ENCODE measurements at places on chromosomes 12 and 14.

DNA sequence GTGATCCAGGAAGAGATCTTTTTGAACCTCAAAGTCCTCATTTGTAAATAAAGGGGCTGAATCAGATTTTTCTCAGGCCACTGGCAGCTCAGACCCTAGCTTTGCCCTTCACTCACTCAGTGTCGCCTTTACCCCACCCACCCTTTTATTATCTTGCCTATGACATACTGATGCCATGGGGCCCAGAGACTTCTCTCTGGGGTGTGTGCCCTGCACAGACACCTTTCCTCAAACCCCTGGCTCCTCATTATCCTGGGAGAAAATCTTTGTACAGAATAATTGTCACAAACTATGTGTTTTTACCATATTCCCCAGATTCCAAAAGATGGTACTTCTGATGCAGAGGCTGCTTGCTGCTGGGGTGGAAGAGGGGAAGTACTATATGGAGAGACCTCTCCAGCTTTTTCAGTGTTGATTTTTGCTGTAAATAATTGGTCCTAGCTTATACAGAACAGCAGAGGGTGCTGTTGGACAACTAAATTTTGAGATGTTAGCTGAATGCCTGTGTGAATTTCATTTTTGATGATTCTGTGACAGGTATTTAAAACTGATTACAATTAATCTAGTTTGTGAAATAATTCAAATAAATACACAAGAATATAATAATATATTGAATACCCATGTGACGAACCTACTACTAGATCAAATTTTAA is 53.9 kb upstream of the DCD start:
- DNase-seq: no peak

DNA sequence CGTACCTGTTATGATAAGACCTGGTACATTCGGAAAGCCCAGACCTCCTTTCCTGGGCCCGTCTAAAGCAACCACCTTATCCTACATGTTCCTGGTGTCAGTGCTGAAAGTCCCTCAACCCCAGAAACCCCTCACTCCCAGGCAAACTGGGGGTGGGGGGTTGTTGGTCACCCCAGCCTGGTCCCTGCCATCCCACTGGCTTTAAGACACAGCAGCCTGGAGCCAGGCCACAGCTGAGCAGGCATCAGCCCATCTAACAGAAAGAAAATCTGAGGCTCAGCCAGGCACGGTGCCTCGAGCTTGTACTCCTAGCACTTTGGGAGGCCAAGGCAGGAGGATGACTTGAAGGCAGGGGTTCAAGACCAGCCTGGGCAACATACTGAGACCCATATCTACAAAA is 4.5 kb downstream of the SELPLG start:
- no peak for DNase-seq

DNA sequence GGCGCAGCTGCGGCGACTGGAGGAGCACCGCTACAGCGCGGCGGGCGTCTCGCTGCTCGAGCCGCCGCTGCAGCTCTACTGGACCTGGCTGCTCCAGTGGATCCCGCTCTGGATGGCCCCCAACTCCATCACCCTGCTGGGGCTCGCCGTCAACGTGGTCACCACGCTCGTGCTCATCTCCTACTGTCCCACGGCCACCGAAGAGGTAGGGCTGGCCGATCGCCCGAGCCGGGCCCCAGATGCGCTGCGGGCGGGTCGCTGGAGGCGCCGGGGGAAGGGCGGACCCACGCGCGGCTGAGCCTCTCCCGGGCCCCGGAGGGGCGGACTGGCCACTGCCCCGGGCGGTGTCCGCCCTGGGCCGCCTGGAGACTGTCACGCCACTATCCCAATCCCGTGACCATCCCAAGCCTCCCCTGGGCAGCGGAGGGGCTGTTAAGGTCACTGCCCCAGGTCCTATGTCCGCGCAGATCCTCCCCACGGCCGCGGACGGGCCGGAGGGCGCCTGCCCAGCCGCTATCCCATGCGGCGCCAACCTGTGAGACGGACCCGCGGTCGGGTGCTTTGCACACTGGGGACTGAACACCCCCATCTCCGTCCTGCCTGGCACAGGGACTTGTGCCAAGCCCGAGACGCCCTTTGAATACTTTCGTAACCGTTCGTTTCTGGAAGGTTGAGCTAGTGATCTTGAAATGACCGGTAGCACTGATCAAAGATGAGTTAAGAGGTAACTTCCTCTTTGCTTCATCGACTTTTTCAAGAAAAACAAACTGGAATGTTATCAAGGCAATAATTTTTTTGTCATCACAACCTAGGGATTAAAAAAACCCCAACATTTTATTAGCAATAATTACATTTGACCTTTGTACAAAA is 725 bp downstream of the CHPT1 start:
- DNase-seq: peak; percentile 59

- peak; percentile 37 for DNase-seq
These were observed 1.1 kb upstream of the LRP1 start for GRCh38 chr12:57127101-57127725.

GRCh38 chr14:50736932-50737419 is 68.9 kb upstream of the SAV1 start:
- DNase-seq: no peak

- peak; percentile 78 for DNase-seq
These were observed 551 bp downstream of the METTL1 start for GRCh38 chr12:57771236-57771872.

DNA sequence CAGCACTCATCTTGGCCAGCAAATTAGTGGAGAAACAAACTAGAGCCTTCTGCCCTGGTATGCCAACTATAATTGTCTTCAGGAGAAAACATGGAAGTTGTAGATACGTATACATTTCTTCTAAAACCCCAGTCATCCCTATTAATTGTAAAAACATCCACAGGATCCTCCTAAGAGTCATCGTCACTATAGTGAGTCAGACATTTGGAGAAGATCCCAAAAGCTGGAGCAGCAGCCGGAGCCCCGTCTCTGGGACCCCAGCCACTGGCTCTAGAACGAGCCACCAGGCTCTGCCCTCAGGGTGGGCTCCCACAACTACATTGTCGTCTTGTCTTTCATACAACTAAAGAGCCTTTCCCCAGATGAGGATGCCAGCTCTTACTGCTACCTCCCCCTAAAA is 15.5 kb downstream of the PRKAB1 start:
- DNase-seq: no peak

GRCh38 chr12:50174971-50175715 is 8.0 kb upstream of the CERS5 start:
- DNase-seq: no peak

GRCh38 chr14:65483647-65484046 is 71.1 kb downstream of the FUT8 start:
- DNase-seq: no peak

- DNase-seq: no peak
These were observed 228.2 kb upstream of the PPFIA2 start for GRCh38 chr12:81987371-81987770.

DNA sequence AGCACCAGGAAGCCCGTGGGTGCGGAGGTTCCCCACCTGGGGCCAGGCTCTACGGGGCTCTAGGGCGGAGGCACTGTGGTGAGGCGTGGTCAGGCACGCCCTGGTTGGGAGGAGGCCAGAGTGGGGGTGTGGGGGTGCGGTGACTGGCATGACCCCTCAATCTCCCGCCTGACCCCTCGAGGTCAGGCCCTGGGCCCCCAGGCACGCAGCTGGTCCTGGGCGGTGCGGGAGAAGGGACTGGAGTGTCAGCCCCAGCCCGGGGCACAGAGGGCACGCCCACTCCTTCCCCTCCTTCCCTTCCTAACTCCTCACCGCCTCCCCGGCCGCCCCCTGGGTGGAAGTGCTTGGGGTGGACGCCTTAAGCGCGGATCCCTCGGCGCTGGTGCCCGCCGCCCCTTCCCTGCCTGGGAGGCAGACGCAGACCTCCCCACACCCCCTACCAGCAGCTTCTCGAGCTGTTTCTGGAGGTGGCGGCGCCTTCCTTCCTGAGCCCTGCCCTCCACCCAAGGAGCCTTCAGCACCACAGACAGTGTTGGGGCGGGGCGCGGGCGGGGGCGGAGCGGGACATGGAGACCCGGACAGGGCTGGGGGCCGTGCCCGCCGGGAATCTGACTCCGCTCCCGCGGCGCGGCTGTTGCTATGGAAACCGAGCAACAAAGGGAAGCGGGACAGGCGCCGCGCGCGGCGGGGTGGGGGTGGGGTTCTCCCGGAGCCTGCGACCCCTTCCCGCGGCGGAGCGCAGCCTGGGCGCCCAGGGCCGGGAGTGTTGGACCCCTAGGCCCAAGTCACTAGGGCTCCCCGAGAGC is 741 bp upstream of the CRIP2 start:
- no peak for DNase-seq

DNA sequence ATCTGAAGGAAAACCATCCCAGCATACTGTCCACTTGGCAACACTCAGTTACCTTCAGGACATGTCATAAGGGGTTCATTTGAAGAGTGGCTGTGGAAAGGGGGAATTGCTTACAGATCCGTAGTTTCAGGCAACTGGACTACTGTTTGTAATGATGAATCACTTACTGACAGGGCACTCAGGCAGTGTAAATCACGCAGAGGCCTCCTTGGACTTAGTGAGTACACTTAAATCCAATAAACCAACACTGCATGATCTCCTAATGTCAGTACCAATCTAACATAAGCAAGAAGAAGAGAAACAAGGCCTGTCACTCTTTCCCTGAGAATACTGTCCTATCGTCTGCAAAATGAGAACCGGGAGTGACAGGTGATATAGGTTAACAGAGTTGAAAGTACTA is 104.8 kb downstream of the TRAFD1 start:
- DNase-seq: no peak

- DNase-seq: no peak
These were observed 23.0 kb upstream of the GPR132 start for GRCh38 chr14:105087963-105088811.

- DNase-seq: peak; percentile 29
These were observed 553 bp downstream of the CLEC14A start for GRCh38 chr14:38255408-38255672.

GRCh38 chr14:61545726-61546455 is 149.4 kb upstream of the HIF1A start:
- DNase-seq: no peak

DNA sequence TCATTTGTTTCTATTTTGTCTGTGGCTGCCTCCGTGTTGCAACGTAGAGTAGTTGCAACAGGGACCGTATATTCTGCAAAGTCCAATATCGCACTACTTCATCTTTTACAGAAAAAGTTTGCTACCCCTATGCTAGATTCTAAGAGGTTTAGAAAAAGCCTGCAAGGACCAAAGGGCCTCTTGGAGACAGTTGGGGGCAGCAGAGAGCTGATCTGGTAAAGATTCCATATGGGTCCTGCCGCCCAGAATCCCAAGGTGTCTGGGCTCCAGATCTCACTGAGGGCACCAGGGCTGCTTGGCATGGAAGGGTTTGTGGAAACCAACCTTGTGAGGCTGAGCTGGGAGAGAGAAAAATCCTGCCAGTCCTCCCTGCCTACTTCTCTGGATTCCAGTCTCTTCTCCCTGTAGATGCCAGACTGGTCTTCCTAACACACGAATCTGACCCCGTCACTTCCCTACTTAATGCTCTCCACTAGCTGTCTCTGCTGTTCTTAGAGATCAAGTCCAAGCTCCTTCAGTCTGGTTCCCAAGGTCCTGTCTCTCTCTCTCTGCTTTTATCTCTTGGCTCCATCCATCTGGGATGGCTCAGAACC is 74.6 kb downstream of the GLRX5 start:
- no peak for DNase-seq

DNA sequence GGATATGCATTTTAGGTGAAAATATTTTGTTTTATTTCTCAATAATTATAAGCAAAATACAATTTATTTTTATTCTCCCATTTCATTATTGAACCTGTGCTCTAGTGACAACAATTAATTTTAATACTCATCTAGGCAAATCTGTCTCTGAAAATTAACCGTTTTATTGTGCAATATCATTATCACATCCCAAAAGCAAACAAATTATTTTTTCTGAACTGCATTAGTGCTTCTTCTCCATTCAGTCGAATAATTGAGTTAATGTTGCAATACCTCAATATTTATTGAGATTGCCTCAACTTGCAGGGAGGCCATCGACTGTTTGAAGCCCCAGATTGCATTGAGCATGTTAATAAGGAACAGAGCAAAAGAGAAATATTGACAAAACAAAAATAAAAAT is 303.2 kb upstream of the LRFN5 start:
- DNase-seq: no peak

GRCh38 chr12:57215668-57216013 is 953 bp upstream of the NXPH4 start:
- DNase-seq: no peak

Measured in activated CD4-positive, CD25-positive, alpha-beta regulatory T cell treated with anti-CD3 and anti-CD28 coated beads, Interleukin-2, amount 50 U/mL, for 72 hours (primary cell).